ENCODE measurements at places on chromosomes 3 and 15.

- DNase-seq = no peak
Observed at GRCh38 chr3:189809583-189809982, 178.4 kb downstream of the TP63 start.

DNA sequence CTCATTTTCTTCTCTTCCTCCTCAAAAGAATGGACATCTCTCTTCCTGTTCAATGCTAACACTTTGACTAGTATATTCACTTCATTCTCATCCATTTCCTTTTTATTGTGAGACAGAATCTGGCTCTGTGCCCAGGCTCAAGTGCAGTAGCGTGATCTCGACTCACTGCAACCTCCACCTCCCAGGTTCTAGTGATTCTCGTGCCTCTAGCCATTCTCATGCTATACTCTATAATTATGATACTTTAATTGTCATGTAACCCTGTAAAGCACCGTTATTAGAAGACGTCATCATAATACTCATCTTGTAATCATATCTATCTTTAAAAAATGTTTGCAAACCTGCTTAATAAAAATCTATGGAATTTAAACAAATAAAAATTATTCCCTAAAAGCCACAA lies 107.0 kb downstream of the SHOX2 start:
- no peak for DNase-seq

DNA sequence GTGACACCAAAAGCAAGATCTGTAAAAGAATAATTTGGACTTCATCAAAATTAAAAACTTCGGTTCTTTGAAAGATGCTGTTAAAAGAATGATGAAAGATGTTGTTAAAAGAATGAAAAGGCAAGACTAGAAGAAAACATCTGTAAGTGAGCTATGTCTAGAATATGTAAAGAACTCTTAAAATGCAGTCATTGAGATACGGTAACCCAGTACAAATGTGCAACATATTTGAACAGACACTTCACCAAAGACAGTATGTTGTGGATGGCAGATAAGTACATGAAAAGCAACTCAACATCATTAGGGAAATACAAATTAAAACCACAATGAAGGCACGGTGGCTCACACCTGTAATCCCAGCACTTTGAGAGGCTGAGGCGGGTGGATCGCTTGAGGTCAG lies 139.5 kb downstream of the LRIG1 start:
- DNase-seq = no peak

DNA sequence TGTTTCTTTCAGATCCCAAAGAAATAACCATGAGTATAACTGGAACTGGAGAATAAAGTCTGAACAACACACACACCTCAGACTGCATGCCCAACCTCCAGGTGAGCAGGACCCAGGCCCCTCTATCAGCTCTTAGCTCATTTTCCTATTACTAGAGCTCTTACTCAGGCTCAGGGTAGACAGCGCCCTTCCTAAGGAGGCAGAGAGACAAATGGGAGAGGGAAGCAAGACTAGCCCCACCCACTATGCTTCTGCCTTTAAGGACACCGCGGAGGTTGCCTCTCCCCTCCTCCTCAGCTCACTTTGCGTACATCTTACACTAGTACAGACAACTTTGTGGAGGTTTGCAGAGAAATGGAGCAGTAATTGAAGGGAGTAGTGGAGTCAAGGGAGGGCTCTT lies 44.0 kb upstream of the GLCE start:
- DNase-seq = no peak

DNA sequence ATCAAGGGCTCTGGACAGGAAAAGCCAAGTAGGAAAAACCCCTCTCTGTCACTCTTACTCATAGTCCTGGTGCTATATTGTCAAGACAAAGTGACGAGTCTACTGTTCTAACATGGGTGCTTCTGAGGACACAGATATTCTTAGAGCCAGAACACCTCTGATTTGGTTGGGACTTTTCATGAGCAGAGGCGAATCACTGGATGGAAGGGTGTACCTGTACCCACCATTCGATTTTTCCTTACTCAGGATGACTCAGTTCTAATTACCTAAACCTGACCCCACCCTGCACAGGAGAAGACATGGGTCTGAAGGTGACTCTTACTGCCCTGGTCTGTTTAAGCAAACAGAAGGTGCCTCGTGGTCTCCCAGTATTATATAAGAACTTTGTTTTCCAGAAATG lies 58.5 kb downstream of the ABCC5 start:
- no peak for DNase-seq

DNA sequence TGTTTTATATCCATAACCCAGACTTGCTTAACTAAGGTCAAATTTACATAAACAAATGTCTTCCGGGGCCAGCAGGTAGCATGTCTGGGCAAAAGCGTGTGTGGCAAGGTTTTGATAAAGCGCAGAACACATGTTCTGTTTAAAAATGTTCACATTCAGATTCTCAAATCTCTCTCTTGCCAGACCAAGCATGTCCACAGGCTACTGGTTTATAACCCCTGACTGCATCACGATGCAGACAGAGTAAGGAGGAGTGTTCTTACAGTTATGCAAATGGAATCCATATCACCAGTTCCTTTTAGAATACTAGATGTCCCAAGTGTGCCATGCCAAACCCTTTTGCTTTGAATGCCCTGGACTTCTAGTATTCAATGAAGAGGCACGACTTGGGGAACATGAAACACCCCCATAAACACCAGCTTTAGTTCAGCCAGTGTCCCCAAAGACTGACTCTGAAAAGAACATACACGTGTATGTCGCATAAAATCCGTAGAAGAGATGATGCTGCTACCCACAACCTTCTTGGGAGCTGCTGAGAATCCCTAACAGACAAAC lies 412.0 kb downstream of the CNTN4 start:
- no peak for DNase-seq

- DNase-seq = no peak
Observed at GRCh38 chr15:63210151-63211091, 21.0 kb downstream of the RAB8B start.

- no peak for DNase-seq
Observed at GRCh38 chr3:41158947-41159346, 40.4 kb upstream of the CTNNB1 start.

GRCh38 chr3:149061776-149062175 lies 24.6 kb downstream of the HLTF start:
- no peak for DNase-seq

GRCh38 chr3:31295150-31295765 lies 237.5 kb upstream of the STT3B start:
- no peak for DNase-seq

DNA sequence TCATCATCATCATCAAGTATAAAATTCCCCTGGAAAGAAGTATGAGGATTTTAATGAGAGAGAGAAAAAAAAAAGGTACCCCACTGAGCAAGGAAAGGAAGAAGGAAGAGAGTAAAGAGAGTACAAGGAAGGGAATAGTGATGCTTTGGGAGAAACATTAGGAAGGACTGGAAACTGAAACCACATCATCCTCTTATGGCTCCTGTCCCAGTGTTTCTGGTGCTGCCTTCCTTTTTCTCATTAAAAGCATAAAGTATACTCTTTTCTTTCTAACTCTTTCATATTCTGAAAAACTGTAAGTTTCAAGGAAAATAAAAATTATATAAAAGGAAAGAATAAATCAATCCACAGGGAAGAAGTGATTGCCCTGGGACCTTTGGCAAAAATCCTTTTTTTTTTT lies 616.4 kb upstream of the CBLB start:
- no peak for DNase-seq

- no peak for DNase-seq
Observed at GRCh38 chr15:58324533-58324932, 107.3 kb upstream of the LIPC start.

DNA sequence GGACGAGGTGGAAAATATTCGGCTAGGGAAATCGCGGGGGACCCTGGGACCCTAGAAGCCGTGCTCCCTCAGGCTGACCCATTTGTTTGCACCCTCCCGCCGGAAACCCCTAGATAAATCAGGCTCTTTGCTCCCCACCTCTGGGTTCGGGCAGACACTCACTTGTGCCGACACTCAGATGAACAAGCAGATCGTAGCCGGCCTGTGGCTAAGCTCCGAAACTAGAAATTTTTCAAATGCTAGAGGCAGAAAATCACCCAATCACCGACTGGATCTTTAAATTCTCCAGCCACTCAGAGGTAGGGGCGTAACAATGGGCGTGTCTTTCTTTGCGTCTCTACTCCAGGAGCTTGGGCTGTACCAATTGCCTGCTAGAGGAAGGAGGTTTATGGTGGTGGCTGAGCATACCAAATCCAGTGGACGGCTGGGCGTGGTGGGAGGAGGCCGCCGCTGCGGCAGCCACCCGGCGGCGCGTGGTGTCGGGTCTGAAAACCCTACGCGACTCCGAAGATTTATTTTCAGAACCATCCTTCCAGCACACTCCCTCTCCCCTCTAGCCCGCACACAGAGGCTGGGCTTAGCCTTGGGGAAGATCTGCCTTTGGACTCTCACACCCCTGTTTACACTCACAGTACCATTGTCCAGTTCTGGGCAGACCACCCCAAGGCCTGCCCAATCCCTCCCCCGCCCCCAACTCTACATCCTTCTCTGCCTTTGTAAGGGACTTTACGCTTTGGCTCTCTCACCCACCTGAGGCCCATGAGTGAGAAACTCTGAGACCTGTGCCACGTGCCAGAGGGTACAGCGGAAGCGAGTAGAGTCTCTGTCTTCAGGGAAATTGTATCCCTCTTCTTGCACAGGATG lies at the start of gene PIF1:
TSS of gene PIF1 (minus strand) at position 217 of the 864 bp plus-strand sequence. CDS start 1,312 bp downstream, outside the sequence.
- DNase-seq = peak; percentile 89

DNA sequence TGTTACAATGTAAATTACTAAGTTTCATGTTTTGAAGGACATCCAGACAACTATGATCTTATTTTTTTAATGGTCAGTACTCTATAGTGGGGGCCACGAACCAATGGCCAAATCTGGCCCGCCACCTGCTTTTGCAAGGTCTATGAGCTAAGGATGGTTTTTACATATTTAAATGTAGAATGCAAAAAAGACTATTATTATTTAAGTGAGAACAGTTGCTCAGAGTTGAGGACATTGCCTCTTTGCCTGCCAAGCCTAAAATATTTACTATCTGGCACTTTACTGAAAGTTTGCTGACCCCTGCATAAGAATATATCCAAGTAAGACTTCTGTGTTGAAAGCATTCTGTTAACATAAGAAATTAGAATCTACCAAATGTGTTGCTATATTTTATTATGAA lies 163.7 kb upstream of the MDFIC2 start:
- DNase-seq = no peak

GRCh38 chr3:53998980-53999379 lies 107.3 kb upstream of the SELENOK start:
- no peak for DNase-seq

DNA sequence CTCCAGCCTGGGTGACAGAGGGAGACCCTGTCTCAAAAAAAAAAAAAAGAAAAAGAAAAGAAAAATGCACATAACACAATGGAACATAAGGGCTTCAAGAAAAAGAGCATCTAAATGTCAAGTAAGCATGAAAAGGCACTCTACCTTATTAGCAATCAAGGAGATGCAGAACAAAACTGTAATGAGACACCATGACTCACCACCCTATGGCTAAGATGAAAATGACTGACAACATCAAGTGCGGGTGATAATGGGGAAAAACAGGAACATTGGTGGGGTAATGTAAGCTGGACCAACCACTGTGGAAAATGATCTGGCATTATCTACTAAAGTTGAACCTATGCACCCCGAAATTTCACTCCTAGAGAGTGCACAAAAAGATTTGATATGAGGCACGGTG lies 19.6 kb upstream of the NSMCE3 start:
- no peak for DNase-seq

DNA sequence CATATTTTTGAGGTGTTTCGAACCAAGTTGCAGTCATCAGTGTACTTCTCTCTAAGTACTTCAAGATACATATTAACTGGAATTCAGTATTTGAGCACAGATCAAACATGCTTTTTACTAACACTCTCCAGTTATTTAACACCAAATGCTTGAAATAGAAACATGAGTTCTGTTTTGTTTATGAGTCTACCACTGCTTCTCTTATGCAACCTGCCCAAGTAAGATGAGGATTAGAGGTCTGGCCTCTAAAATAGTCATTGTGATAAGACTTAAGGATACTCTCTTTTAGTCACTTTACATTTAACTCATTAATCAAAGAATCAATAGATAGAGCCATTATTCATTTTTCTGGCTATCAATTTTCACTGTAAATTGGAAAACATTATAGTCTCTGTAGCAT lies 156.2 kb upstream of the THRB start:
- DNase-seq = no peak

GRCh38 chr3:52311576-52312119 lies 4.5 kb upstream of the DNAH1 start:
- DNase-seq = no peak

DNA sequence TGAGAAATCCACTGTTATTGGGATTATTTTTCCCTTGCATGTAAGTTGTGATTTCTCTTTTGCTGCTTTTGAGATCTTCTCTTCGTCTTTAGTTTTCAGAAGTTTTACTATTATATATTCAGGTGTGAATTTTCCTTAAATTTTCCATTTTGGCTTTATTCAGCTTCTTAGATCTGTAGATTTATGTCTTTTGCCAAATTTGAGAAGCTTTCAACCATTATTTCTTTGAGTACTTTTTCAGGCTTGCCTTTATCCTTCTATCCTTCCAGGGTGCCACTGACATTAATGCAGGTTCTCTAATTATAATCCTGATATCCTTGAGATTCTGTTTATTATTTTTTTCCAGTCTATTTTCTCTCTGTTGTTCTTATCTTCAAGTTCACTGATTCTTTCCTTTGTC lies 38.1 kb upstream of the XIRP1 start:
- no peak for DNase-seq

All from activated naive CD4-positive, alpha-beta T cell treated with anti-CD3 and anti-CD28 coated beads, Interleukin-2, amount 50 U/mL, for 72 hours (primary cell).